Activated naive CD4-positive, alpha-beta T cell (primary cell): ENCODE measurements at places on chromosomes 5 and 9.

DNA sequence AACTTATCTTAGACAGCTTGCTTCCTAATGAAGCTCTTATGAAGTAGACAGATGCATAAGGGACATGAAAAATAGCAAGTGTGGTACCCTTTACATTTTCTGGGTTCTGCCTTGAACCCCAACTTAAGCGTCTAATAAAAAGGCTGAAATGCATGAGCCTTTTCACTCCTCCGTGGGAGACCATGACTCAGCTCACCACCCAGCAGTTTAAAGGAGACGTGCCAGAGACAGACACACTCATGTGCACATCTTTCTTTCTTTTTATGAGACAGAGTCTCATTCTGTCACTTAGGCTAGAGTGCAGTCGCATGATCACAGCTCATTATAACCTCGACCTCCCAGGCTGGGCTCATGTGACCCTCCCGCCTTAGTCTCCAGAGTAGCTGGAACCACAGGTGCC, 22.3 kb downstream of the CTXN3 start:
- DNase-seq: no peak

DNA sequence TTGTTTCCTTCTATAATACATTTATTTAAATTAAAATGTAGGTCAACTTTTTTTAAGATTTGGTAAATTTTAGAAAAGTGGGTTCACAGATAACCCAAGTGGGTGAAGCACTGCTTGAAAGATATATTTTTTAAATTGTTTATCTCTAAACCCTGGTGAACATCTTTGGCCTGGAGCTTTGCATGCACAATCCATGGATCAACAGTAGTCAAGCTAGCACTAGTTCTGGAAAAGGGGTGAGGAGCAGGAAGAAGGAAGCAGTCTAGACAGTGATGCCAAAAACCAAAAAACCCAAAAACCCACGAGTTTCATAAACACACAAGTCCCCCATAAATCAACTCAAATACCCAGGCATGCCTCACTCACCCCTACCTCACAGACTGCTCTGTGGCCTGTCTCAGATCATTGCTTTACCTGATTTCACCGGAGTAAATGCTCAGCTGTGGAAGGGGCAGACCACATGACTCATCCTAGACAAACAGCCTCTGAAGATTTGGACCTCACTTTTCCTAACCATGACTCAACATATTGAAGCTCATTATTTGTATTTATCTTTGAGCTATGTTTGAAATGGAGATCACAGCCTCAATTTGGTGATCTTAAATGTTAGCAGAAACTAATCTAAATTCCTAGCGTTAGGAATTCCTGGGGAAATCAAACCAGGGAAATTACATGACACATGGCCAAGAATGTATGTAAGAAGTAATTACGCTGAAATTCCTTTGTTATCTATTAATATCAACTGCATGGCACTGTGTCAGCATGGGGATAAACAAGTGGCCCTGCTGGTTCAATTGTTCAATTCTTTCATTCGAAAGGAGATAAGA, 149.6 kb downstream of the ZNF608 start:
- DNase-seq: no peak

GRCh38 chr5:151899399-151899798, 25.3 kb downstream of the GLRA1 start:
- no peak for DNase-seq

GRCh38 chr5:886036-886435, 6.6 kb downstream of the BRD9 start:
- DNase-seq: no peak

DNA sequence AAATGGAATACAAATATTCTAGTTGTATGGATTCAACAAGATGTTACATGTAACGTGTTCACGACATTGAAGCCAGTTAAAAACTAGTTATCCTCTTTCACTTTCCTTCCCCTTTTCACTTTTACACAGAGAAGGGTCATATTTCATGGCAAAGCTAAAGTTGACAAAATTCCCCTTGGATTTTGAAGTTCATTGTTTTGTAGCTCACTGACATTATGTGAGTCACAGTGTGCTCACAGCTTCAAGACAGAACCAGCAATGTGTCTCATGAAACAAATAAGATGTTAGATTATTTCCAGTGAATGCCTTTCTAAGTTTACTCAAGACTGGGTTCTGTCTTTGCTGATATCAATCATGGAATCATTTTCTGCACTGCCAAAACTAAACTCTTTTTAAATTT, 535.5 kb upstream of the GRIN3A start:
- no peak for DNase-seq

- no peak for DNase-seq
Measured at GRCh38 chr5:117568622-117569021, 994.0 kb upstream of the SEMA6A start.

GRCh38 chr5:139021346-139021745, 146.2 kb upstream of the LRRTM2 start:
- no peak for DNase-seq

DNA sequence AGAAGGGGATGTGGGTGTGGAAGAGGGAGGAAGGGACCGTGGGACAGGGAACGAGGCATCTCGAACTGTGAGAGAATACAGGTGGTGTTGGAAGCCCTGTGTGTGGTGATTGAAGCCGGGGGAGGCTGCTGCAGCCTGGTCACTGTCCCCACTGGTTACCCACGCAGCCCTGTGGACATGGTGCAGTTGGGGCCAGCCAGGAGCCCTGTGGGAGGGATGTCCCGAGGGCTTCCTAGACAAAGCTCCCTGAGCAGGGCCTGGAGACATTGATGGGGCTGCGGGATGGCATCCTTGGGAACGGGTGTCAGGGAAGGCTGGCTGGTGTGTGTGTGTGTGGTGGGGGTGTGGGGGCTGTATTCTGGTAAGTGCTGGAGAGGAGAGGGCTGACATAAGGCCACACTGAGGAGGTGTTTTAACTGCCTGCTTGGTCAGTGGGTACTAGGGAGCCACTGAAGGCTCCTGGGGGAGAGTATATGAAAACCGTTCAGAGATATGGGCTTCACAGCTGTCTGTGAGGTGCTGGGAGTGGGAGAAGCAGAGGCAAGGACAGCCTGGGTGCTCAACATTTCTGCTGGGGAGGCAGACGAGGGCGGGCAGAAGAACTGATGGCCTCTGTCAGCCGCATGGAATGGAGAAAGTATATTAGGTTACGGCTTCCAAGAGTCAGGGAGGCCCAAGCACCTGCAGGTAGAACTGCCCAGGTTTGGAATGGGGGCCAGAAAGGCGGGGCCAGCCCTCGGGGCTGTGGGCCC, 20.0 kb downstream of the WNK2 start:
- no peak for DNase-seq

- no peak for DNase-seq
Measured at GRCh38 chr9:86201474-86202337, 57.8 kb downstream of the C9orf153 start.

GRCh38 chr5:15722305-15722704, 222.3 kb downstream of the FBXL7 start:
- DNase-seq: no peak

DNA sequence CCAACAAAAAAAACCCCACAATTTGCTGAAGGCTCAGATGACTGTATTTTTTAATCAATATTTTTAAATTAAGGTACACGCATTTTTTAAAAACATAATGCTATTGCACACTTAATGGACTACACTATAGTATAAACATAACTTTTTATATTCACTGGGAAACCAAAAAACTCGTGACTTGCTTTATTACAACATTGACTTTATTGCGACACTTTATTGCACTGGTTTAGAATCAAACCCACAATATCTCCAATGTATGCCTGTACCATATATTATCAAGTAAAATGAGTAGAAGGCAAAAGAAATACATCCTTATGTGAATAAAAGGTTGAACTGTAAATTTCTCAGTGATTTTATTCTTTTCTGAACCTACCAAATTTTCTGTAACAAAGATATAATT, 53.7 kb downstream of the RICTOR start:
- DNase-seq: no peak

- no peak for DNase-seq
Measured at GRCh38 chr9:123290764-123291163, 22.4 kb upstream of the STRBP start.

GRCh38 chr5:54329731-54330709, 19.6 kb upstream of the ARL15 start:
- DNase-seq: no peak

GRCh38 chr5:163916376-163916775, 411.0 kb downstream of the MAT2B start:
- no peak for DNase-seq

DNA sequence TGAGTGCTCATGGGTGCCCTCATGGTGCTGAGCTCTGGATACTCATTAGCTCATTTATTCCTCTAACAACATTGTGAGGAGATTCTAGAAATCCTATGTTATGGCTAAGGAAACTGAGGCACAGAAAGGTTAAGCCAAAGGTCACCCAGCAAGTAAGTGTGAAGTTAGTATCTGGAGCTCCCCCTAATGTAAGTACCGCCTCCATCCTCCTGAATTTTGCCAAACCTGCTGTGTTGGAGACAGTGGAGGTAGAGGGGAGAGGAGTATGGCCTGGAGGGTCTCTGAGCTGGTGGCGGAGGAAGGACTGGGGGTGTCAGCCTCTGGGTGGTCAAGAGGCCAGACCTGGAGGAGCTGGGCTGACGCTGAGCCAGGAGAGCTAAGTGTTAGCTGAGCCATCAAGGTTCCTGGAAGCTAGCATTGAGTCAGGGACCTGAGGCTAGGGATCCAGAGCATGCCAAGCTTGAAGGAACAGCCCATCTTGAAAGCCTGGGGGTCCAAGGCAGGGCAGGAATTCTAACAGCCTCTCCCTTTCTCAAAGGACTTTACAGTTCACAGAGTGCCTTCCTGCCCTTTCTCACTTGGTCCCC, 114.8 kb downstream of the RGS3 start:
- no peak for DNase-seq

GRCh38 chr9:27194401-27195091, 85.5 kb downstream of the TEK start:
- DNase-seq: no peak

DNA sequence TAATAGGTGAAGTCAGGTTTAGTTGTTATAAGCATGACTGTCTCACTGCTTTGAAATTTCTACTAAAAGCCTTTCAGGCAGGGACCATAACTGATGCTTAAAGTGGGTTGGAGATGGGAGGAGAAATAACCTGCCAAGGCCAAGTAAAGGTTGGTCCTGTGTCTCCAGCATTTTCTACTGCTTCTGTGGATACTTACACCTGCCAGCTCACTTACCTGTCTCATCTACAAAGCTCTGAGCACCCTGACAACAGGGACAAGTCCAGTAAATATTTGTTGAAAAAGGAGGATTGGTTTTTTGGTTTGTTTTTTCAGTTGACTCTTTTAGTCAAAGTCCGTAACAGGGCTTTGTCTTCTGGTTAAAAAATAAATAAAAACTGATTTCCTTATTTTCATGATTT, 38.6 kb downstream of the GRAMD2B start:
- DNase-seq: no peak

- no peak for DNase-seq
Measured at GRCh38 chr9:123725389-123725788, 204.5 kb downstream of the DENND1A start.

DNA sequence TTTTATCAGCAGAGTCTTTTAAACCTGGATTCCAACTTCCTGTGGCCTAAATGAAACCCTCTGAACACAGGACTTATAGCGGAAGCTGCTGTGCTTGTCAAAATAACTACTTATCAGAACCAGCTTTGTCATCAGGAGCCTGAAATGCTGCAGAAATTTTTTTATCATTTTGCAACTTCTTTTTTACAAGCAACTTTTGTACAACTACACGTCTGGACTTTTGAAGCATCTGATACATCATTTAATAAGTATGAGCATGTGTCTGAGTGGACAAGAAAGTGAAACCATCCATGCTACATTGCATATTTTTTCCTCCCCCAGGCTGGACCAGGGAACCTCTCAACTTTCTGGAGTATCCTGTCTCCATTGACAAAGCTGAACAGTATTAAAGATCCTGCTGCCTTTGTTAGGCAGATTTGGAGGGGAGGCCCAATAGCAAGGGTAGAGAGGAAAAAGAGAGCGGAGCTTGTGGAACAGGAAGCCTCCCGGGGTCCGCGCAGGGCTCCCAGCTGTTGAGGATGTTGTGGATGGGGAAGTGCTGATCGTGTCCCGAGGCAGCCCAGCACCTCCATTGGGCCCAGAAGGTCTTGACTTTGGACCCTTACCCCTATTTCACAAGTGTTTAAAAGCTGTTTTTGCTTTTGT, 196.6 kb downstream of the MSX2 start:
- no peak for DNase-seq

GRCh38 chr5:127031147-127031862, 947 bp upstream of the MARCHF3 start:
- no peak for DNase-seq

DNA sequence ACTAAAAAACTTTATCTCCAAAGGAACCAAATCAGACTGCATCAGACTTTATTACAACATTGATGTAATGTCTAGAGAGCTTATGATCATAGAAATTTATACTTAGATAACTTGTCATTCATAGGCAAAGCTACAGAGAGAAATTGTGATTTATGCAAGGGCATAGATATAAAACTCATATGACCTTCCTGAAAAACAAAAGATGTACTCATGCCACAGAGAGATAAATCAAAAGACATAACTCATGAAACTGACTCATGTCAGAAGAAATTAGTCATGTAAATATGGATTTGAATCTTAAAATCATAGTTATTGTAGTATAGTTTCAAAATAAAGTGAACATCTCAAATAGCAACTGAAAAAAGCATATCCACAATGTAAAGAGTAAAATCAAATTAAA, 186.2 kb downstream of the GABBR2 start:
- DNase-seq: no peak

- no peak for DNase-seq
Measured at GRCh38 chr5:43068037-43068436, 27.9 kb upstream of the ANXA2R start.

DNA sequence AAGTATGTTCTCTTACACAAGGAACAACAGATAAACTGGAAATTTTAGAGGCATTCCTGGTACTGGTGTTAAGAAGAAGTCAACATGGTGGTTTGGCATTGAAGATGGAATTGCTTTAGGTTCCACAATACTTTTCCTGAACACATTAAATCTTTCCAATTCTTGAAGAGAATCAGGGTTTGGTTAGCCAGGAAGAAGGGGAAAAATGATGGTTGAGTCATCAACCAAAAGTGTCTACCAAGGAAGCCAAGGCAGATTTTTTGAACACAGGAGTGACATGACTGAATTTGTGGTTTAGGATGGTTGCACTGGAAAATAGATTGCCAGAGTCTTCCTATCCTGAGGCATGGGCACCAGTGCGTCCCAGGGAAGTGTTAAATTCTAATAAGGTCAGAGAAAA, 433.4 kb downstream of the TMEM38B start:
- no peak for DNase-seq

GRCh38 chr5:132243366-132243977, 14.0 kb upstream of the PDLIM4 start:
- DNase-seq: no peak

DNA sequence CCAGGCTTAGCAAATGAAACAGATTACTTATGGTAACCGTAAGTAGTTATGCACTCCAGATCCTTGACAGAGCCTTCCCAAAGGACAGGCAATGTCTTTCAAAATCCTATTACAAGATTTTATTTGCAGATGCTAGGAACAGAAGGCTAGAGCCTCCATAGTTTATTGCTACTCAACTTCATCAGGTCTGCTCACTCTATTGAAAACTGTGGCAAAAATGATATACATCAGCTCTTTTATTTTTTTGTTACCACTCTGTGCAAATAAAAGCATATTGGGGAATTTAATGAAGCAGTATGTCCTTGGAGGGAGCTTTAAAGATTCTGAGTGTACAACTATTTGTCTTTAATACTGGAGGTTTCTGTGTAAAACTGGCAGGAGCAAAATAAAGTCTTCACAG, 46.5 kb downstream of the SLC44A1 start:
- no peak for DNase-seq

GRCh38 chr5:148685520-148686134, 31.3 kb upstream of the HTR4 start:
- DNase-seq: no peak
